Activated CD4-positive, alpha-beta T cell treated with anti-CD3 and anti-CD28 coated beads, Interleukin-2, amount 10 ng/mL, durations not matched to agents 7 days and 5 days (primary cell): ENCODE measurements at places on chromosomes 5 and 9. TPM values are rescaled to one million over a fixed set of nuclear protein-coding genes. Genes with fewer than 3 reads are reported as not detected.

GRCh38 chr9:15225564-15226126 is 81.4 kb downstream of the TTC39B start:
- no peaks in the 10 kb centered on the region for H3K27me3 ChIP-seq
- peaks cover 13% of the 10 kb centered on the region for H3K4me1 ChIP-seq
- H3K36me3 ChIP-seq: peaks cover 38% of the 10 kb centered on the region
- H3K27ac ChIP-seq: no peak overlapping the region

DNA sequence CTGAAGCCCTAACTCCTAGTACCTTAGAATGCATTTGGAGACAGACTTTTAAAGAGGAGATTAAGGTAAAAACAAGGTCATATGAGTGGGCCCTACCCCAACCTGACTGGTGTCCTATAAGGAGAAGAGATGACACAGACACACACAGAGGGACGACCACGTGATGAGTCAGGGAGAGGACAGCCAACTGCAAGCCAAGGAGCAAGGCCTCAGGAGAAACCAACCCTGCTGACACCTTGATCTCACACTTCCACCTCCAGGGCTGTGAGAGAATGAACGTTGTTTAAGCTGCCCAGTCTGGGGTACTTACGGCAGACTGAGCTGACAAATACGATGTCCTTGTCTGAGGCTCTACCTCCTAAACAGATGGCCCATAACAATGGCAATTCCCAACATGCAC is 93.6 kb downstream of the ROR2 start:
- H3K4me3 ChIP-seq: no peak overlapping the region
- H3K27ac ChIP-seq: no peak overlapping the region
- no peaks in the 10 kb centered on the region for H3K27me3 ChIP-seq
- no peak for DNase-seq
- no peaks in the 10 kb centered on the region for H3K36me3 ChIP-seq
- no peaks in the 10 kb centered on the region for H3K4me1 ChIP-seq

- peaks cover 42% of the 10 kb centered on the region for H3K4me1 ChIP-seq
- H3K4me3 ChIP-seq: peak overlapping the region; percentile 97
- no peak for DNase-seq
- H3K27ac ChIP-seq: peak overlapping the region; percentile 100
- peaks cover 19% of the 10 kb centered on the region for H3K36me3 ChIP-seq
Observed at GRCh38 chr5:78293851-78294247, 649 bp downstream of the AP3B1 start.

DNA sequence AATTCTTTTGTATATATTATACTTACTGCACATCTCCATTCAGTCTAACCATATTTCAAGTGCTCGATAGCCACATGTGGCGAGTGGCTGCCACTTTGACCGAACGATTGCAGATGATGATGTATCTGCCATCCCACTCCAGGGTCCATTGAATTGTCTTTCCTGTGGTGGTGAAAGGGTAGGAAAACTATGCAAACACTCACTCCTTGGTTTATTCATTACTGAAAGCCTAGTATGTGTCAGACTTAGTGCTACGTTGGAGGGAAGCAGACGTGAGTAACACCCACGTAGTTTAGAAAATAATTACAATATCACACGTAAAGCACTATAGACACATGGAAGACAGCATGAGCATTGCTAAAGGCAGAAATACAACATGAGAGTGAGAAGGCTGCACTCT is 353.7 kb downstream of the CSNK1G3 start:
- no peaks in the 10 kb centered on the region for H3K27me3 ChIP-seq
- no peak overlapping the region for H3K27ac ChIP-seq
- no peak overlapping the region for H3K4me3 ChIP-seq
- no peaks in the 10 kb centered on the region for H3K36me3 ChIP-seq
- no peak for DNase-seq
- H3K4me1 ChIP-seq: no peaks in the 10 kb centered on the region

DNA sequence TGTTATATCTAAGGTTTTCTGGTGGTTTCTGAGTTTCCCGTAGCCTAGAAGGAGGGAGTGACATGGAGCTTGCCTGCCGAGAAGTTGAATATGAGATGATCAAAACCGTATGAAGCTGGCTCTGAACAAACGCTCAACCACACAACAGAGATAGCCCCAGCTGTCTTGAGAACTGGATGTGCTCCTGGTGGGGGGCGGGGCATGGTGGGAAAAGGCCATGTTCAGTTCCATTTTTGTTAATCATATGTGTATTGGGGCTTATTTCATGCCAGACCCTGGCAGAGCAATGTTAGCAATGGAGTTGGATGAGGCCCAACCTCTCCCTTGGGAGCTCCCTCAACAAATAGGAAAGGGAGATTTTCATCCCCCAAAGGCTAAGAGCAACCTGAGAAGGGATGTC is 4.8 kb downstream of the CCL19 start:
- H3K27me3 ChIP-seq: no peaks in the 10 kb centered on the region
- peaks cover 6% of the 10 kb centered on the region for H3K4me1 ChIP-seq
- no peak overlapping the region for H3K4me3 ChIP-seq
- H3K36me3 ChIP-seq: peaks cover 3% of the 10 kb centered on the region
- no peak overlapping the region for H3K27ac ChIP-seq

GRCh38 chr9:136694163-136694871 is 7.1 kb upstream of the AGPAT2 start:
- H3K4me1 ChIP-seq: peaks cover 3% of the 10 kb centered on the region
- no peak overlapping the region for H3K27ac ChIP-seq
- peaks cover 10% of the 10 kb centered on the region for H3K27me3 ChIP-seq

DNA sequence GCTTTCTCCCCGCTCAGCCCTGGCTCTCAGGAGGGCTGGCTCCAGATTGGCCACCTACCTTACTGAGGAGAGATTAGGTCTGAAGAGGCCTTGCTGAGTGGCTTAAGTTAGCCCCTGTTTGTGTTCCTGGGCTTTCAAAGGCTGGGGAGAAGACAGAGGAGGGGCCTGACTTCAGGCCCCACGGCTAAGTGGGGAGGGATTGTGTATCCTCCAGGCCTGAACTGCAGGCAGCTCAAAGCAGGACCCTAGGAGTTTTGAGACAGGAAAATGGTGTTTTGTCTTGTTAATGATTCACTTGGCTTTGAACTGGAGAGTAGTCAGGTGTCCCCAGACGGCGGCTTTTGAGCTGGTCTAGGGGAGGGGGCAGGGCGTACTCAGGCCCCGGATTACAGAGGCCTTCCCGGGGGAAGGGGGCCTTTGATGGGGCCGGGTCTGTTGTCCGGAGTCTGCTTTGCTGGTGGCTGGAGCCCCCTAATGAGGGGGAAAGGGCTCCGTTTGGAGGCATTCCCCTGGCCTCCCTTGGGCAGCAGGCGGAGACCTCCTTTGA is 162.0 kb upstream of the SMIM23 start:
- no peaks in the 10 kb centered on the region for H3K36me3 ChIP-seq
- DNase-seq: no peak
- no peaks in the 10 kb centered on the region for H3K4me1 ChIP-seq

GRCh38 chr9:21616082-21616778 is 134.1 kb upstream of the IFNE start:
- peaks cover 3% of the 10 kb centered on the region for H3K36me3 ChIP-seq
- H3K4me1 ChIP-seq: peaks cover 36% of the 10 kb centered on the region
- peaks cover 2% of the 10 kb centered on the region for H3K27me3 ChIP-seq
- no peak overlapping the region for H3K27ac ChIP-seq

GRCh38 chr5:761059-761771 is 23.3 kb downstream of the ZDHHC11B start:
- H3K4me1 ChIP-seq: peaks cover 13% of the 10 kb centered on the region
- no peak overlapping the region for H3K4me3 ChIP-seq
- no peak overlapping the region for H3K27ac ChIP-seq
- no peaks in the 10 kb centered on the region for H3K36me3 ChIP-seq

DNA sequence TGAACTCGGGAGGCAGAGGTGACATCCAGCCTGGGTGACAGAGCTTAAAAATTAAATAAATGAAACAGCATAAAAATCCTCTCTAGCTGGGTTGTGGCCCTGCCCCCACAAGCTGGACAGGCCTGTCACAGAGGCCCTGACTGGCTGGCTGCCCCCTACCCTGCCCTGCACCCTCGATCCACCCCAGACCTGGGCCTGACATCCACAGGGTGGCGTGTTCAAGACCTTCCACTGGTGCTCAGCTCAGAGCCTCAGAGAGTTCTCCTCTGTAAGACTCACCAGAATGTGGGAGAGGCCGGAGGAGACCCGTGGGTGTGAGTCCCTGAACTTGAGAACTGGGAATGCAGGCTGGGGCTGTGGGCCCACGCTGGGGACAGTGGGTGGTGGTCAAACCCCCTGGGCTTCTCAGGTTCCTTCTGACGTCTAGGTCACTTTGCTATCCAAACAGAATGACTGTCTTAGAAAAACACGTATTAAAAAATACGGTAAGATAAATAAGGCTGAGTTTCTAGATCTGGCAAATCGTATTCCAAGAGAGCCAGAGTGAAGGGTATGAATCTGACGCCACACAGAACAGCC is 9.7 kb upstream of the WDR38 start:
- H3K4me1 ChIP-seq: no peaks in the 10 kb centered on the region
- no peak overlapping the region for H3K4me3 ChIP-seq
- DNase-seq: no peak
- no peaks in the 10 kb centered on the region for H3K36me3 ChIP-seq
- no peak overlapping the region for H3K27ac ChIP-seq
- H3K27me3 ChIP-seq: peaks cover 5% of the 10 kb centered on the region

GRCh38 chr5:14414007-14414406 is 167.6 kb upstream of the OTULINL start:
- peak overlapping the region; percentile 95 for H3K27ac ChIP-seq
- peaks cover 47% of the 10 kb centered on the region for H3K4me1 ChIP-seq
- peak overlapping the region; percentile 18 for H3K4me3 ChIP-seq
- no peak for DNase-seq
- peaks cover 2% of the 10 kb centered on the region for H3K36me3 ChIP-seq

GRCh38 chr9:134209731-134210311 is 45.5 kb upstream of the RNU6ATAC start:
- peaks cover 7% of the 10 kb centered on the region for H3K27me3 ChIP-seq
- no peak overlapping the region for H3K4me3 ChIP-seq
- no peak for DNase-seq
- H3K36me3 ChIP-seq: no peaks in the 10 kb centered on the region
- no peak overlapping the region for H3K27ac ChIP-seq

DNA sequence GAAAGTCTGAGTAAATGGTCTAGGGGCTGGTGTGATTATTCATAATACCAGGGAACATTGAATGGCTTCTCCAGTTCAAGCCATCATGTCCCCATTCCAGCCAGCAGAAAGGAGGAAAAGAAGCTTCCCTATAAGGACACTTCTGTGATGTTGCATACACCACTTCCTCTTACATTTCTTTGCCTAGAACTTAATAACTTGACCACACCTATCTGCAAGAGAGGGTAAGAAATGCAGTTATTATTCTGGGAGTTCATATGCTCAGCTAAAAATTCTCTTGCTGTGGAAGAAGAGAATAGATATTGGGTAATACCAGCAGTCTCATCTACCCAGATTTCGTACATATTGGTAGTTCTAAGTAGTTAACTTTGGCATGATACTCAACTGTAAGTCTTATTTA is 166.1 kb downstream of the SLC28A3 start:
- DNase-seq: no peak
- no peaks in the 10 kb centered on the region for H3K36me3 ChIP-seq
- peaks cover 4% of the 10 kb centered on the region for H3K4me1 ChIP-seq
- no peak overlapping the region for H3K27ac ChIP-seq
- no peaks in the 10 kb centered on the region for H3K27me3 ChIP-seq

Gene CARD9
- 0.69 TPM for total RNA-seq

Gene ANKRD34B
- not detected for total RNA-seq

Gene GRIA1
- not detected for total RNA-seq

Gene ADAMTSL2
- not detected for total RNA-seq

Gene DOK3
- 2.9 TPM for total RNA-seq

Gene NUDT12
- total RNA-seq: 0.62 TPM
